ENCODE measurements at places on chromosomes 2 and 18. TPM values are rescaled to one million over a fixed set of nuclear protein-coding genes. Genes with fewer than 3 reads are reported as not detected.

Gene CFAP221
- total RNA-seq, result not detected

Gene MC5R
- not detected for total RNA-seq

DNA sequence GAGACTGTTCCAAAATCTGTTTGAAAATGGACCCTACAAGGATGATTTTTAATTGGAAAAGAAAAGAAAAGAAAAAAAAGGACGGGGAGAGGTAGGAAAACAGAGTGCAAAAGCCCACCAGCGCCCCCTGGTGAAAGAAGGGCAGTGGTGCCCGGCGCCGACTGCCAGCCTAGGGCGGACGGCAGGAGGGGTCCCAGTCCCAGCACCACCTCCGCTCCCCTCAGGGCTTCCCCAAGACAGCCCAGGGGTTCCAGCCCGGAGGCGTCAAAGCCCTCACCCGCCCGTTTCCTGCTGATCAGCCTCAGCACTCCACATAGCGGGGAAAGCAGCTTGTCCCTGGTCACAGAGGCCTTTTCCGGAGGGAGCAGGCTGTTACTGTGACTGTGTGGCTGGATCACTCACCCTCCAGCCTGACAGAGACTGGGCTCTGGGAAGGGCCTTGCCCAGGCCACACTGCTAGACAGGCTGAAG lies 213.9 kb downstream of the TFCP2L1 start:
- no peaks in the 10 kb centered on the region for H3K36me3 ChIP-seq
- H3K4me3 ChIP-seq, result no peak overlapping the region
- H3K27me3 ChIP-seq, result no peaks in the 10 kb centered on the region
- H3K4me1 ChIP-seq, result peaks cover 21% of the 10 kb centered on the region
- no peak overlapping the region for H3K27ac ChIP-seq
- DNase-seq, result peak; percentile 95

Gene C2orf66
- 0.27 TPM for total RNA-seq

All from osteocyte (in vitro differentiated cells).